ENCODE measurements at places on chromosomes 1 and 21.
A peak's percentile ranks its signal among the peaks of the same experiment; 100 is the strongest.

DNA sequence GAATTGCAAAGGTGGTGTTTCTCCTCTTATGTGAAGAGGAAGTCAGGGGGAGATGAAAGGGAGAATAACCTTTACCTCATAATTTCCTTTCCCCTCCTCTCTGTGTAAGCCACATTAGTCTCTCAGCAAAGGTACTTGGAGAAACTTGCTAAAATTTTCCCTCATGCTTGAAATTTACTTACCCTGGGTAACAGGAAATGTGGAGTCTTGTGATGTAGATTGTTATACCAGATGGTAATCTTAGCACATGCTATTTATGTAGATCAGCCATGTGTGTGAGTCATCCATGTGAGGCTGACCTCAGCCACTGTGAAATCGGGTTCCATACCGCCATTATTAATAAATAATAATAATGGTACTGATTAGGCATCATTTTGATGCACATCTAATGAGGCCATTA lies 128.4 kb downstream of the TGFB2 start:
- DNase-seq: peak; percentile 60

GRCh38 chr1:96364576-96364975 lies 357.0 kb upstream of the PTBP2 start:
- peak; percentile 67 for DNase-seq

GRCh38 chr1:6416295-6416656 lies 3.4 kb downstream of the HES2 start:
- DNase-seq: no peak

- DNase-seq: no peak
These were observed 628.5 kb downstream of the SMYD3 start for GRCh38 chr1:245878585-245878984.

DNA sequence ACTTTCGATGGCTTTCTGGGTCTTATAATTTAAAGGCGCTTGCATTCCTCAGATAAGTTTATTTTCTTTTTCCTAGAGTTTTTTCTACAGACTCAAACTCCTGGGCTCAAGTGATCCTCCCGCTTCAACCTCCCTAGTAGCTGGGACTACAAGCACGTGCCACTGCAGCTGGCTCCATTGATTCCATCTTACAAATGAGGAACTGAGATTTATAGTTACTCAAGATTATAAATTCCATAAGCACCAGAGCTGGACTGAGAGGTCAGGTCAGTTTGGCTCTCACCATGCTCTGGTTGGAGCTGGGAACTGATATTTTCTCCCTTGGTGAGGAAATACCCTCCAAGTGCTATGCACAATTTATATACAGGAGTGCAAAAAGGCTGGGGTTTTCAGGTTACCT lies 13.4 kb upstream of the PRPF38B start:
- DNase-seq: no peak

- peak; percentile 88 for DNase-seq
These were observed 32.9 kb downstream of the JAK1 start for GRCh38 chr1:64933296-64934070.

GRCh38 chr1:172885971-172886370 lies 164.8 kb downstream of the TNFSF18 start:
- DNase-seq: peak; percentile 54

- no peak for DNase-seq
These were observed 3.5 kb downstream of the KRTAP10-7 start for GRCh38 chr21:44603911-44604310.

DNA sequence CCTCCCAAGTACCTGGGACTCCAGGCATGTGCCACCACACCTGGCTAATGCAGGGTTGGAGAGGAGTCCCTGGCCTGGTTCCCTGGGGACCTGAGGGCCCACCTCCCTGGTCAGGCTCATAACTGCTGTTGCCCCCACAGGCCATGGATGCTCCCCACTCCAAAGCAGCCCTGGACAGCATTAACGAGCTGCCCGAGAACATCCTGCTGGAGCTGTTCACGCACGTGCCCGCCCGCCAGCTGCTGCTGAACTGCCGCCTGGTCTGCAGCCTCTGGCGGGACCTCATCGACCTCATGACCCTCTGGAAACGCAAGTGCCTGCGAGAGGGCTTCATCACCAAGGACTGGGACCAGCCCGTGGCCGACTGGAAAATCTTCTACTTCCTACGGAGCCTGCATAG lies 4.5 kb downstream of the FBXO6 start:
- DNase-seq: no peak

- no peak for DNase-seq
These were observed 26.7 kb downstream of the CACHD1 start for GRCh38 chr1:64496606-64497005.

DNA sequence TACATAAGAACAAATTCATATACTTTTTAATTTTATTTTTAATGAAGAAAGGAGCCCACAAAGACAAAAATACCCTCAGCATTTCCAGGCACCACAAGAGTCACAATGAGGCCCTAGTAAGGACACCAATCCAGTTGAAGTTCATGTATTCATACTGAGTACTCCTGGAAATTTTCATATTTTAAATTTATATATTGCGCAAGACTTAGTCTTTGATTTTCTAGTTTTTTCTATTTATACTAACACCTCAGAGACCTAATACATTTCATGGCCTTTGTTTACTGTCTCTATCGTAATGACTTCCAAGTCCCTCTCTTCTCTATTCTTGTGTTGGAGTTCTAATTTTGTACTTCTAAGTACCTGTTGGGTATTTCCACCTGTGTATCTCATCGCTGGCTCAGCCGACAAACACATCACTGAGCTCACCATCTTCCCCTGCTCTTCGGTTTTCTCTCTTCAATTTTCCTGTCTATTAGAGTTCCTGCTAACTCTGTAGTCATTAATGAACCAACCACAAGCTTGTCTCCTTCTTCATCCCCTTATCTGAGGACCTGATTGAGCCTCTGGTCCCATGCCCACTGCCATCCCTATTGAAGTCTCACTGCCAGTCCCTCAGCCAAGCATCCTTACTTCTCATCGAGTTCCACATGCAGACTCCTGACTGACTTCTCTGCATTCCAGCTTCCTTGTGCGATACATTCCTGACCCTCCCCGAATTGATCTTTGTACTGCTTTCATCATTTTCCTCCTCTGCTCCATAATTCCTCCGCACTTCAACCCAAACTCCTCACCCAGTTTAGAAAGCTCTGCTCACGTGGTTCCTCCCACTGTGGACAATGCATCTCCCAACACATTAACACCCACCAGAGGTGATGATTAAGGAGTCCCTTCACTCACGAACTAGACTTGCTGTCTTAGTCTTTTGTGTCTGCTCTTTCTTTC lies 17.3 kb upstream of the IRF2BP2 start:
- no peak for DNase-seq

GRCh38 chr1:96075704-96076455 lies 645.7 kb upstream of the PTBP2 start:
- DNase-seq: no peak

DNA sequence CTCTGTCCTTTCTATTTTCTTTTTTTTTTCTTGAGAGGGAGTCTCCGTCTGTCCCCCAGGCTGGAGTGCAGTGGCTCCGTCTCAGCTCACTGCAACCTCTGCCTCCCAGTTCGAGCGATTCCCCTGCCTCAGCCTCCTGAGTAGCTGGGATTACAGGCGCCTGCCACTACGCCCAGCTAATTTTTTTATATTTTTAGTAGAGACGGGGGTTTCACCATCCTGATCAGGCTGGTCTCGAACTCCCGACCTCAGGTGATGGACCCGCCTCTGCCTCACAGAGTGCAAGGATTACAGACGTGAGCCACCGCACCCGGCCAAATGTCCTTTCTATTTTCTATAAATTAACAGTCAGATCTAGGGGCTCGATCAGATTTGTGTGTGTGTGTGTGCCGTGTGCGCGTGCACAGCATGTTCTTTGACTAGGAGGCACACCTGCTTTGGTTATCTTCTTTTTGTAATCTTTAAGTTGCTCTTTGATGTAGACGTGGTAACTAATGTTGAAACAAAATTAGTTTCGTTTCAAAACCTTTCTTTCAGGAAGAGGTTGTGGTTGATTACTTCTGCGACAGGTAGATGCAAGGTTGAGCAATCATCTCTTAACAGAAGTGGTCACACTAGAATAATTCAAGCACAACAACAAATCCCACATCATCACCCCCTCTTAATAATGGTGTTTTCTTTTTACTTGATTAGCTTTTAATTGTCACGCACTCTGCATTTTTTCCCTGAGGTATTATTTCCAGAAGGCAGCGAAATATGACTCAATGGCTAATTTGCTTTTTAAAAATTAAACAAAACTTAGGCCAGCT lies 779 bp upstream of the DEGS1 start:
- DNase-seq: no peak

- DNase-seq: no peak
These were observed 83.1 kb downstream of the KCNN3 start for GRCh38 chr1:154786804-154787570.

DNA sequence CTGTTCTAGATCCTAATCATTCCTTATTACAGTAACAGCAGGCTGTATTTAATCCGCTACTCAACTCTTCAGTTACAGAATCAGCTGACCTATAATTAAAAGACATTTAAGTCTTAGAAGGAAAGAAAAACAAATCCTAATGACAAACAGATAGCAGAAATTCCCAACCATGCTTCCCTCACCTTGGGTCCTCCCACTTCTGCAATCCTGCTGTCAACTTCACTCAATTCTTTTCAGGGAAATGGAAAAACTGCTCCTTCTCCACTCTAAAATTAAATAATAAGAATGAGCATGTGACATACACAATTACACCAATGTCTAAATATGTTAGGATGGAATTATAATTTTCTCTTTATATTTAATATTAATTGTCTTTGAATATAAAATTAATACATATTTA lies 182.6 kb upstream of the LYPLAL1 start:
- no peak for DNase-seq

DNA sequence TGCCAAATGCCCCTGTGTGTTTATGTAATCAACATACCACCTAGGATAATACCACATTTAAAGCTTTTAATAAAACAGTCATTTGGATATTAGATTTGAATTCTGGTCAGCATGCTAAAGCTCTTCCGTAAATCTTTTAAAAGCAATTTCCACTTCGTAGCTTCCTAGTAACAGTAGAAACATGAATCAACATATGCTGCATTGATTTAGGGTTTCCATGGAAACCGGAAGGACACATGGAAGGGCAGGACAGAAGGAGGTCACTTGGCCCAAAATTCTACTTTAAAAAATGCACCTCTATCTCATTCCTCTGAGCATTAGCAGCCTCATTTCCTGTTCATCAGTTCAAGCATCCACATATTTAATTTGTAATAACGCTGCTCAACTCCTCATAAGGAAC lies 8.1 kb downstream of the RGS8 start:
- no peak for DNase-seq

- DNase-seq: no peak
These were observed 9.4 kb downstream of the PIGP start for GRCh38 chr21:37063433-37063832.

- DNase-seq: no peak
These were observed 15.4 kb downstream of the NPPA start for GRCh38 chr1:11831945-11832725.

GRCh38 chr21:42056996-42057689 lies 14.0 kb upstream of the UMODL1 start:
- peak; percentile 87 for DNase-seq

DNA sequence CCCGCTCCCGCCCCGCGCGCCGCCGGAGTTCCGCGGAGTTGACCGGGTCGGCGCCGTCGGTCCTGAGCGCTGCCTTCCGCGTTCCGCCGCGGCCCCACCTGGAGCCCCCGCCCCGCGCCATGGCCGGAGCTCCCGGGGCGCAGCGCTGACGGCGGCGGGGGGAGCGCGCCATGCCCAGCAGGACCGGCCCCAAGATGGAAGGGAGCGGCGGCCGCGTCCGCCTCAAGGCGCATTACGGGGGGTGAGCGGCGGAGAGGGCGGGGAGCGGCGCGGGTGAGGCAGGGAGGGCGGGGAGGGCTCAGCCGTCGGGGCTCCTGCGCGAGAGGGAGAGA lies 216 bp downstream of the PRKCZ start:
- no peak for DNase-seq

DNA sequence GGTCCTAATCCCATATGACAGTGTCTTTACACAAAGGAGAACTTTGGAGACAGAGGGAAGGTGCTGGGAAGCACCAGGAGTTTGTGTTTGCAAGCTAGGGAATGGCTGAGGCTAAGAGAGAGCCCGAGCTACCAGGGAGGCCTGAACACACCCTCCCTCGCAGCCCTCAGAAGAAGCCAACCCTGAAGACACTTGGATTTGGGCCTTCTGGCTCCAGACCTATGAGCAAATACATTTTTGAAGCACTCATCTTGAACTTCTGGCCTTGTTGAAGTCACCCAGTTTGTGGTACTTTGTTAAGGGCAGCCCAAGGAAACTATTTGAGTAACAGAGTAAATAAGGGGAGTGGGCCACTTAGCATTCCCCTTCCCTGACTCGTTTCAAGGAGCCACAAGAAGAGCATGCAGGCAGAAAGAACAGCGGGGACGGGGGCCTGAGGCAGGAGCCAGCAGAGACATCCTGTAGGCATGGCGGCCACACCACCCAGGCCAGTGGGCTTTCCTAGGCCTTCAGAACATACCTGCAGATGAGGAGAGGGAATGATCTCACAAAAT lies 13.2 kb upstream of the QSOX1 start:
- DNase-seq: no peak

DNA sequence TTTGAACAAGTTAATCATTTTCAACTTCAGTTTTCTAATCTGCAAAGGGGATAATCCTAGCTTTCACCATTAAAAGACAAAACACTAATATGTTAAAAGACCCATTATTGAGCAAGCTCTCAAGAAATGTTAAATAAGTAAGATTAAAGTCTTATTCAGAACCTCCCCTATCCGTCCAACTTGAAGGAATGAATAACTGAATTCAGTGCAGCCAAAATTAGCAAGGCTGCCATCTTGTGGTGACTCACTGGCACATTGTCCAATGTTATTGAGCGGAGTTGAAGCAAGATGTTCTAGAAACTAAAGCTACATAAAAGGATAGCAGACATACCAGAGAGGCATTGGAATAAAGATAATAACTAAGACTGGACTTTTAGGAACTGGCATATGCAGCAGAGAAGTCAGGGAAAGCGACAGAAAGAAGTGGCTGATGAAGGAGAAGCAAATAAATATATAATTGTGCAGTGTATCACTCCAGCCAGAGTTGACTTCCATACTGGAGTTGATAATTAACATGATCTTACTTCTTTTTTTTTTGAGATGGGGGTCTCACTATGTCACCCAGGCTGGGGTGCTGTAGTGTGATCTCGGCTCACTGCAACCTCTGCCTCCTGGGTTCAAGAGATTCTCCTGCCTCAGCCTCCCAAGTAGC lies 8.2 kb upstream of the CAP1 start:
- peak; percentile 71 for DNase-seq

GRCh38 chr1:233675893-233676292 lies 62.0 kb downstream of the KCNK1 start:
- DNase-seq: no peak

GRCh38 chr21:33041981-33042380 lies 16.2 kb downstream of the OLIG2 start:
- DNase-seq: no peak

DNA sequence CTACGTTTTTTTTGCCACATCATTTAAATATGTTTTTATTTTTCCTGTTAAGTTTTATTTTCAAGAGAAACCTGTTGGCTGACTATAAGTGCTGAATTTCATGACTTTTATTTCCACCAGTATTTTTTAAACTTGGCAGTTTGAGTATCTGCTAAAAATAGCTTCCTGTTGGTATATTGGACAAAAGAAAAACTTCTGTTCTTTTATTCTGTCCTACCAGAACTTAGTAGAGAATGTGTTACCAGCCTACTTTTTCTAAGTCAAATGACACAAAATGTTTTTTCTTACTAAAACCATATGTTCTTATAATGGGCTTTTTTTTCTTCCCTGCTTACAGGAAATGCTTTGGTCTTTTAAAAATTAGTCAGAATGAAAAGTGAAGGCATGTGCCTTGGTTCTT lies 7.6 kb downstream of the DR1 start:
- DNase-seq: peak; percentile 23

GRCh38 chr1:25629836-25630235 lies 13.2 kb downstream of the MAN1C1 start:
- DNase-seq: no peak

- peak; percentile 85 for DNase-seq
These were observed 34.4 kb upstream of the SLC30A1 start for GRCh38 chr1:211613108-211613947.

All from astrocyte of the spinal cord (primary cell).